ENCODE measurements at places on chromosomes 16 and 17.

GRCh38 chr17:7575959-7576358, 3.5 kb upstream of the CD68 start:
- no peak for DNase-seq

- no peak for DNase-seq
Measured at GRCh38 chr17:28711723-28712031, at the start of gene PROCA1. TSS of gene PROCA1 (minus strand) at chr17:28711888. CDS start at chr17:28711660, 228 bp downstream.

DNA sequence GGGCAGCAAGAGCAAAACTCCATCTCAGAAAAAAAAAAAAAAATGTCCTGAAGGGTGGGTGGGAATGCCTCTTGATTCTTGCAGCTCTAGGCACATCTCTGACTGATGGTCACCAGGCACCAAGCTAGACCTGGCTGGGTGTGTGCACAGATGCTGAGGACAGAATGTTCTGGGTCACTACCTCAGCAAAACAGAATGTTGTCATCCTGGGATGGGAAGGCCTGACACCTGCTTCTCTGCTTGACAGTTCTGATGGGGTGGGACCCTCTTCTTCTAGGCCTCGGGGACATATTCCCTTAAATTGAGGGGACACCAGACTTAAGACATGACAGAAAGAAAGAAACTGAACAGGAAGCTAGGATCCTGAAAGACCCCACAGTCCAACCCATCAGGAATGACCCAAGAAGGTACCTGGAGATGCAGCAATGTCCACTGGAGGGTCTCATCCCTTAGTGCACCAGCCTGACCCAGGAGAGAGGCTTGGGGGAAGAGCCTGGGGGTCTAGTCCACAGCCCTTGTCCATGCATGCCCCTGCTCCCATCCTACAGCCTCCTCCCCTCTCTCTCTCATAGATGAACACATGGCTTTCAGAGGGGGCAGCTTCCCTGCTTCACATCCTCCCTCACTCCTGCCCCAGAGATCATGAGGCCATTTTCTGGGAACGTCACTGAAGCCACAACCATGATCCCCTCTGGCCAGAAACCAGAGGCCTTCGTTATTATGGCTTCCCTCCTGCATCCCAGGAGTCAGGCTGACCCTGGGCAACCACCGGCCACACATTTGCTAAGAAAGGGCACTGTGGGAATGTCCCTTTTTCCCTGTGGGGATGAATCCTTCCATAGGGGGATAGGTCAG, 3.8 kb upstream of the STAT5B start:
- no peak for DNase-seq

GRCh38 chr17:48523010-48523409, 7.8 kb downstream of the HOXB1 start:
- no peak for DNase-seq

DNA sequence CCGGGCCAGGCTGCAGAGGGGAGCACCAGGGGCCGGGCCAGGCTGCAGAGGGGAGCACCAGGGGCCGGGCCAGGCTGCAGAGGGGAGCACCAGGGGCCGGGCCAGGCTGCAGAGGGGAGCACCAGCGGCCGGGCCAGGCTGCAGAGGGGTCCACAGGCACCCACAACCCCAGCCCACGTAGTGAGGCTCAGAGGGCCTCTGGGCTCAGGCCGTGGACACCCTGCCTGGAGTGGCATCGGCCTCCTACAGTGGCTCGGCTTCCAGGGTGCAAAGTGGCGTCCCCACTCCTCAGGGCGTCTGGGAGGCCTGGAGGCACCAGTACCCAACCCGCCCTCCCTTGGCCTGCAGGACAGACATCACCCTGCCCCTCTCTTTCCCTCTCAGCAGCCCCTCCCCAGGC, 9.6 kb downstream of the DOC2B start:
- no peak for DNase-seq

Measured in stimulated activated CD8-positive, alpha-beta memory T cell treated with anti-CD3 and anti-CD28 coated beads, Interleukin-4, amount 100 ng/mL, for 1 hour (primary cell).